Urinary bladder (tissue), 4 donors: ENCODE measurements at places on chromosomes 11 and 22. TPM values are rescaled to one million over a fixed set of nuclear protein-coding genes. Genes with fewer than 3 reads are reported as not detected.

Gene OR5M3
- total RNA-seq, result not detected

Gene SHISAL1
- 5.1 TPM for total RNA-seq

Gene HTR3B
- total RNA-seq, result not detected

Gene FAM83F
- total RNA-seq, result 3.1 TPM

Gene ATP6V1E1
- total RNA-seq, result 114 TPM

Gene PARVG
- 5.8 TPM for total RNA-seq
